SK-N-SH (cell line): ENCODE measurements at places on chromosomes 7 and 10. TPM values are rescaled to one million over a fixed set of nuclear protein-coding genes. Genes with fewer than 3 reads are reported as not detected.
A peak's percentile ranks its signal among the peaks of the same experiment; 100 is the strongest.

Gene CALHM3
- not detected in 2 replicates for polyA plus RNA-seq

- peak; percentile 99 for DNase-seq
These were observed at the start of gene NACAD for GRCh38 chr7:45088821-45089340. Gene NACAD, minus strand, starts transcription at chr7:45088969. Its CDS starts 75 bp downstream, at chr7:45088894.

Gene NFE2L3
- 36.1 and 50.8 TPM in 2 replicates for polyA plus RNA-seq

DNA sequence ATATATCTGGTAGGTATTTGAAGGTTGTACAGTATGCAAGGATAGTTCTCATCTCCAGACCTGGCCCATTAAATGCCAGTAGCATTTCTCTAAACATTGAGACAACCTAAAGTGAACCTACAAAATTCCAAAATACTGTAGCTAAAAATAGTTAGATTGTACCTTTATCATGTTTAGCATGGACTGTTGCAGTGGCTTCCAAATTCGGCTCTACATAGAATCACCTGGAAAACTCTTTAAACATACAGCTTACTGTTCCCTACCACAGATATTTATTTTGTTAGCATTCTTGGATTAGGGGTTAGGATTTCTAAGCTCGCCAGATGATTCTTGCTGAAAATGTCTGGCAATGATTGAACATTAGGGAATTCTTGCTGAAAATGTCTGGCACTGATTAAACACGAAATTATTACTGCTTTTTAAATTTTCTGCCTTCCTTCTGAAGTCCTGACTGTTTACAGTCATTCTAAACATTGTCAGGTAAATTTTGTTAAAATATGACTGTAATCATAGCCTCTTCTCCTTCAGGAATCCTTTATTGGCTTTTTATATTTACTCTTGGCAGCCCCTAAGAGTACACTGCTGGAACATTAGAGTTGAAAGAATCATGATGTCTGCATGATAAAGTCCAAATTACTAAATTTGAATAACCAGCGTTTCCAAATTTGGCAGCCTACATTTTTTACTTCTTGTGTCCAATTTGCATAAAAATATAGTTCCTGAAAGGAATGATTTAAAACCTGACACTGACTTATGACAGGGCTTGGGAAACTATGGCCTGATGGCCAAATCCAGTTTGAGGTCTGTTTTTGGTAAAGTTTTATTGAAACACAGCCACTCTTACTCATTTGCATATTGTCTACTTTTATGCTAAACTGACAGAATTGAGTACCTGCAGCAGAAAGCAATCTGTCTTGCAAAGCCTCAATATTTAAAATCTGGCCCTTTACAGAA is 40.3 kb downstream of the SHOC2 start:
- no peak for DNase-seq

- DNase-seq, result no peak
These were observed 79.8 kb downstream of the ARHGAP22 start for GRCh38 chr10:48525113-48525512.

- no peak for DNase-seq
These were observed 14.0 kb downstream of the PNPLA8 start for GRCh38 chr7:108511939-108512338.

Gene VIPR2
- 0.02 TPM in 1 of 2 replicates, not detected in the other for polyA plus RNA-seq

- peak; percentile 4 for DNase-seq
These were observed 60.4 kb downstream of the FOXI2 start for GRCh38 chr10:127797339-127797738.

DNA sequence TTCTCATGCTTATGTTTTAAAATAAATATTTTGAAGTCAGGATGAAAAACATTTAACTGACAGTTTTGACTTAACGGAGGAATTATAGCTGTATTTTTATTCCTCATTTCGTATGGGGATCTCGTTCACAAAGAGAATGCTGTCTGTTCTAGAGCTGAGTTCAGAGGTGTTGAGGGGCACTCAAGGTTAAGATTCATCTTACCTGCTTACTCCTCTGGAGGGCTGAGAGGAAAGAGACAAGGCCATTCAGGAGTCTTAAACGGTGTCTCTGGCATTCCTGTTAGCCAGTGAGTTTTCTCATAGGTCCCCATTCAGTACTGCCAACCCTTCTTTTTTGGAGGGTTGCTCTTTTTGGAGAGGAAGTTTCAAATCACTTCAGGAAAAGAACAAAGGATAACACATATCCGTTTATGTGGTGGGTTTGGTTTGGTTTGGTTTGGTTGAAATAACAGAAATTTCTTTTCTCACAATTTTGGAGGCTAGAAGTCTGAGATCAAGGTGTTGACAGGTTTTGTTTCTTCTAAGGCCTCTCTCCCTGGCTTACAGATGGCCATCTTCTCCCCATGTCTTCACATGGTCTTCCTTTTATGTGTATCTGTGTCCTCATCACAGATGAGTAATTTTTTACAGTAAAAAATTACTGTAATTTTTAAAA is 23.1 kb downstream of the CALHM2 start:
- no peak for DNase-seq

Gene CTAGE8
- polyA plus RNA-seq, result not detected in 2 replicates

- DNase-seq, result no peak
These were observed 20.7 kb upstream of the SPOCK2 start for GRCh38 chr10:72108830-72109635.

GRCh38 chr7:142120524-142120923 is 9.0 kb downstream of the MGAM2 start:
- no peak for DNase-seq
